Stimulated activated CD4-positive, alpha-beta T cell treated with anti-CD3 and anti-CD28 coated beads, Interleukin-1b, Interleukin-23, amount 100 ng/mL, for 1 hour (primary cell): ENCODE measurements at places on chromosomes 3 and 15.

- no peak for DNase-seq
Observed at GRCh38 chr3:128416578-128417211, 50.0 kb downstream of the DNAJB8 start.

- DNase-seq, result no peak
Observed at GRCh38 chr3:155135003-155135402, 54.9 kb downstream of the MME start.

- DNase-seq, result no peak
Observed at GRCh38 chr3:67245545-67245944, 247.4 kb downstream of the KBTBD8 start.

GRCh38 chr3:74643636-74644035, 29.2 kb upstream of the CNTN3 start:
- DNase-seq, result no peak

DNA sequence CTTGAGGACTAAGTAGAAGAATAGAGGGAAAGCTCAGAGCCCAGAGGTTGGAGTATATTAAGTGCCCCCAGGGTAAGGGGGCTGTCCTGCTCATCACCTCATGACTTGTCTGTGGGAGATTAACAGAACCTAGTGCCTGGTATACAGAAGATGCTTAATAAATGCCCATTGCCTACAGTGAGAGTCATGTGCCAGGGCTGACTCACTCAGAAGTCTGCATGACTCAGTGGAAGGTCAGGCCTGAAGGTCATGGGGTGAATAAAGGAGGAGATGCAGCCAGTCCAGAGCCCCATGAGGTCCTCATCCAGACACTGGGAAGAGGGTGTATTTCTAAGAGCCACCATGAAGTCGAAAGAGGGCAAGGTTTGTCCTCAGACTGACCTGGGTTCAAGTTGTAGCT, 62.5 kb upstream of the TLE3 start:
- DNase-seq, result no peak

- DNase-seq, result no peak
Observed at GRCh38 chr15:65558336-65558735, 28.1 kb downstream of the HACD3 start.

- no peak for DNase-seq
Observed at GRCh38 chr3:97872525-97873042, 50.8 kb downstream of the CRYBG3 start.

DNA sequence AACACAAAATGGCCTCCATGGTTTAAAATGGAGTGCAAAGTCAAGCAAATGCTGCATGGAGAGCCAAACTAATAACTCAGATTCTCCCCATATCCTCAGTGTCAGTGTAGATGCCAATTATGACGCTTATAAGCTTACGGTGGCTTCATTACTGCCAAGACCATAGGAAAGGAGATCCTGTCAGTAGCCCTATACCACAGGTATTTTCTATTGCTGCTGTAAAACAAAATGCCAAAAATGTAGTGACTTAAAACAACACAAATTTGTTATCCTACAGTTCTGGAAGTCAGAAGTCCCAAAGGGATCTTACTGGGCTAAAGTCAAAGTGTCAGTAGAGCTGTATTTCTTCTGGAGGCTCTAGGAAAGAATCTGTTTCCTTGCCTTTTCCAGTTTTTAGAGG, 149.8 kb upstream of the GBE1 start:
- DNase-seq, result no peak

GRCh38 chr15:80654299-80654698, 40.8 kb upstream of the ABHD17C start:
- no peak for DNase-seq

GRCh38 chr15:78873793-78874765, 1.4 kb downstream of the MORF4L1 start:
- DNase-seq, result no peak

GRCh38 chr3:185656321-185656840, 70.3 kb downstream of the SENP2 start:
- no peak for DNase-seq

- DNase-seq, result no peak
Observed at GRCh38 chr3:139718415-139718814, 40.6 kb upstream of the NMNAT3 start.

- DNase-seq, result no peak
Observed at GRCh38 chr15:31268911-31269784, 57.5 kb upstream of the KLF13 start.

DNA sequence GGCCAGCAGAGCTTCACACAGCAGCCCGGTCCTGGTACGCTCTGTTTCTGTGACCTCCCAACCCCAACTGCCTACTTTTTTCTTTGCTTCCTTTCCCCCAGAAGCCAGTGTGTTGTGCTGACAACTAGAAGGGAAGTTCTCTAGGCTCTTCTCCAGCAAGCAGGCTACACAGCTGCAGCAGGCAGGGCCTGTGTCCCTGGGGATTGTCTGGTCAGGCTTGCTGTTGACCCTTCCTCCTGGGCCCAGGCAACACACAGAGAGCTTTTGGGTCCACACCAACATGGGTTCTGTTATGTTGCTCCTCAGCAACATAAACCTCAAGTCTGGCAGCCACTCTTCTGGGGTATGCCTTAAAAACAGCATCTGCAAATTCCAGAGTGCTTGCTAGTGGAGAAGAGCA, 36.2 kb upstream of the TSPAN3 start:
- no peak for DNase-seq

- DNase-seq, result no peak
Observed at GRCh38 chr3:12515631-12516030, 29.7 kb downstream of the MKRN2OS start.

DNA sequence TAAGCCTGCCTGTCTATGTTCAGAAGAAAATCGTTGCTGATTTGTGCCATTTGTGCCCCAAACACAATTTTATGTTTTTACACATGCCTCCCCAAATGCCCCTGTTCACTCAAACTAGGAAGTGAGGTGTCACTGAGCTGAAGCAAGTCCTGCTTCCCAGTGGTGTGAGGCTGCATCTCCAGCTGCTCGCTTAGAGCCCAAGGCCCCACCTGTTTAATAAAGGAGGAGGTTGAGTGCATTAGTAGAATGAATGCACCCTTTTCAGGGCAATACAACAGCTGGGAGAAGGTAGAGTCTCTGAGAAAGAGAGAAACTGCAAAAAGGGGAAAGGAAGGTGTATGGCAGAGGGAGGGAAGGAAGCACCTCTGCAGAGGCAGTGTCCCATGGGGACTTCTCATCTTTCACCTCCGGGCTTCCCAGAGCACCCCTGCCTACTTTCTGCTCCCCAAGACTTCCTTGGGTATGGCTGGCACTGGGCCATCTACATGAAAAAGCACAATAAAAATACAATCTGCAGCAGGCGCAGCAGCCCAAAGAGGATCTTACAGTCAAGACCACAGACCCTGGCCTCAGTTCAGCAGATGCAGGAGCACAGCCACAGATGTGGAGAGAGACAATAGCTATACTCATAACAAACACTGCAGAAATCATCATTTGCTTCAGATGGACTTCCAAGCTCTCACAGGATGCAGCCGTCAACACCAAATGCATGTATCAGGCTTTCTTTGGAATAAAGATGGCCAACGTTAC, 165.9 kb downstream of the POLR2M start:
- DNase-seq, result no peak

- DNase-seq, result no peak
Observed at GRCh38 chr3:143634427-143634826, 213.8 kb downstream of the SLC9A9 start.

- DNase-seq, result no peak
Observed at GRCh38 chr3:84522893-84523292, 435.9 kb upstream of the CADM2 start.

DNA sequence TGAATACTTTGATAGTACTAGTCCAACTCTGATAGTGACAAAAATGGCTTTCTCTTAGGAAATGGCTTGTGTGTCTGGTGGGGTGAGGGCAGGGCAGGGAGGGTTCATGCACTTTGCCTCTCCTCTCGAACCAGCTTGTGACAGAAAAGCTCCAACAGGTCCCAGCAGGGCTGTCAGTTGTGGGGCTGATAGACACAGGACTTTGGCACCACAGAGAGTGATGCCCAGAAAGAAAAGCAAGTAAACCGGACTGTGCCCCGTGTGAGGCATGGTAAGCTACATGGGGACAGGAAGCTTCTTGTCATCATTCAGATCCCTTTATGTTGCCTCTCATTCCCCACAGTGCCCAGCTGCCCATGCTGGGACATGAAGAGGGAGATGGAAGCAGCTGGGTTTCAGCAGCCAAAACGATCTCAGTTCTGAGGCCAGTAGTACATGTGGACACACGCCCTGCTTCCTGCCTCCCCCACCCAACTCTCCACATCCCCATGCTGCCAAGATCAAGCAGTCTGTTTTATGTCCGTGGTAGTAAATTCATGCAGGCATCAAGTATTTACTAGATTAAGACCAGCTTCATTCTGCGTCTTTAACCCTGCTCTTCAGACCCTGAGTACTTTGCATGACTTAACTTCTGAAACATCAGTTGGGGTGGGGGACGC, 29.7 kb upstream of the LIPC start:
- no peak for DNase-seq

DNA sequence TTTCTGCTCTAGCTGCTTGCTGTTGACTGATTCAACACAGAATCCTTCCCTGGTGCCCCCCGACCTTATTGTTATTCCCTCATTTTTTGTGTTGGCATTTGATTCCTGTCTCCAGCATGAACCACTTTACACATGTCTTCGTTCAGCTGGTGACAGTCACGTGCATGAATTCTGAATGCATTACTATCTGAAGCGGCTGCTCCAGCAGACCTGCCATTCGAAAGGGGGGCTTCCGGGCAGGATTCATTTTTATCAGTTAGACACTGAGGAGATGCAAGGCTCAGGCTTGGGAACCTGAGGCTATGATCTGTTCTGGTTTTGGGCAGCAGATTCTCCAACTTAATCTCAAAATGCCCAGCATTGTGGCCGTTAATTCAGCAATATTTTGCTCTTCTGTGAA, 336.2 kb downstream of the EPHB1 start:
- DNase-seq, result no peak

GRCh38 chr3:105906836-105907235, 38.0 kb upstream of the CBLB start:
- no peak for DNase-seq

DNA sequence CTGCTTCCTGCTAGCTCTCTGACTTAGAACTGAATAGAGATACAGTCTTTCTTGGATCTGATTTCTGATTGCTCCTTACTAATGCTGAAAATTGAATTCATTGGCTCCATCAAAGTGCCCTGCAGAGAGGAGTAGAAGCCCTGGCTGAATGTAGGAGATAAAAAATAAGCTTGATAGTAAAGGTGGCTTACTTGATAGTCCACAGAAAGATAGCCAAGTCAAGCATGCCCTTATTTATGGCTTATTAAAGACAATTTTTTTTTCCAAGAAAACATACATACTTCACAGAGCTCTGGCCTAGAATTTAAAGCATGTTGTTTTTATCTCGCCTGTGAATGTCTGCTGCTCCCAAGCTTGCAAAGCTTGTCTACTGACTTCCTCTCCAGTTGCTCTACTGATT, 124.6 kb upstream of the CADPS start:
- no peak for DNase-seq

GRCh38 chr3:74515451-74515850, 99.0 kb downstream of the CNTN3 start:
- no peak for DNase-seq

GRCh38 chr15:68352401-68353062, 75.0 kb downstream of the FEM1B start:
- no peak for DNase-seq
